Activated CD8-positive, alpha-beta T cell treated with anti-CD3 and anti-CD28 coated beads for 36 hours (primary cell): ENCODE measurements at places on chromosomes 1 and 21. TPM values are rescaled to one million over a fixed set of nuclear protein-coding genes. Genes with fewer than 3 reads are reported as not detected.

Gene NVL
- 37.7 TPM for total RNA-seq

Gene RSPO1
- total RNA-seq, result not detected

Gene C1QTNF12
- 4.9 TPM for total RNA-seq

Gene ECM1
- 0.74 TPM for total RNA-seq

Gene IPP
- 16.7 TPM for total RNA-seq

Gene CACNA1S
- total RNA-seq, result not detected

Gene NUP210L
- total RNA-seq, result not detected

Gene PSRC1
- total RNA-seq, result 12.9 TPM
